Activated CD8-positive, alpha-beta T cell treated with anti-CD3 and anti-CD28 coated beads, Interleukin-2, amount 10 ng/mL, durations not matched to agents 7 days and 5 days (primary cell): ENCODE measurements at places on chromosomes 6 and 20. TPM values are rescaled to one million over a fixed set of nuclear protein-coding genes. Genes with fewer than 3 reads are reported as not detected.

Gene PSMB9
- 319 TPM for total RNA-seq

Gene EMILIN3
- total RNA-seq: not detected

Gene NKAIN4
- total RNA-seq: not detected

Gene TTLL9
- not detected for total RNA-seq

Gene CST5
- not detected for total RNA-seq

Gene POLR3F
- total RNA-seq: 8.3 TPM

Gene SLC35F1
- total RNA-seq: not detected

Gene MAFB
- not detected for total RNA-seq
